Esophagus muscularis mucosa (tissue), 4 donors: ENCODE measurements at places on chromosomes 2 and 18.

DNA sequence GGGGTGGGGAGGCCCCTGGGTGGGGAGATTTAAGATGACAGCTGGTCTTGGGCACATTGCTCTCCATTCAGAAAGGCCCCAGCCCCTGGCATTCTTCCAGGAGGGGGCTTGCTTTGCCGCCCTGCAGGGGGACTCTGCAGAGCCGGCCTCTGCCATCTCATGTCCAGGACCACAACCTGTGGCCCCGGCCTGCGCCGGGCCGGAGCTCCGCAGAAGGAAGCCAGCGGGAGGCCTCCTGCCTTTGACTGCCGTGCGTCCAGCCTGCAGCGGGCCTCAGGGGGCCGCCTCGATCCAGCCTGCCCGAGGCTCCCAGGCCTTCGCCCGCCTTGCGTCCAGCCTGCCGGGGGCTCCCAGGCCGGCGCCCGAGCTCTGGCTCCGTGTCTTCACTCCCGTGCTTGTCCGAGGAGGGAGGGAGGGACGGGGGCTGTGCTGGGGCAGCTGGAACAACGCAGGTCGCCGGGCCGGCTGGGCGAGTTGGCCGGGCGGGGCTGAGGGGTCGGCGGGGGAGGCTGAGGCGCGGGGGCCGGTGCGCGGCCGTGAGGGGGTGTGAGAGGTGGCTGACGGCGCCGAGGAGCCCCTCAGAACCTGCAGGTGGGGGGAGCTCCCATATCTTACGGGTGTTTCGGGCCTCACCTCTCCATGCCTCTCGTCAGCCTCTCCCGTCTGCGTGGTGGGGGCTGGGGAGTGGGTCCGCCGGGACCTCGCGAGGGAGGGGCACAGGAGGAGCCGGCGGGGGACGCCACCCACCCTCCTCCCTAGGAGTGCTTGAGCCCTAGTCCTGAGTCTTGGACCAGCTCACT lies 20.4 kb downstream of the GPC1 start:
- no peak for DNase-seq

- no peak for DNase-seq
Measured at GRCh38 chr2:205763708-205764211, 81.5 kb downstream of the NRP2 start.

DNA sequence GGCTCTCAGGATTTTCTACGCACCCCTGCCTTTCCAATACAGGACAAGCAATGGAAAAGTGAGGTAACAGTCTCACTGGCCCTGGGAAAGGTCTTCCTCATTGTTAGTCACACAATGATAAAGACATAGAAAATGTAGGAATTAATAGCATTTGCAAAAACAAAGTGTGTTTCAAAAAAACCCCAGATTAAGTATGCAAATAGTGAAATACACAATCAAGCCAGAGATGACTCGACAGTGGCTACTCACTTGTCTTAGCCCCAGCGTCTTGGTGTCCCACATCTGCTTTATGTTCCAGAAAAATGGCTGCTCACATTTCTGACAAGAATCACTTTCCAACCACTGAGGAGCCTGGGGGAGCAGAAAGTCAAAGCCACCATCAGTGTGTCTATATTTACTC lies 47.0 kb upstream of the AP1S3 start:
- no peak for DNase-seq

DNA sequence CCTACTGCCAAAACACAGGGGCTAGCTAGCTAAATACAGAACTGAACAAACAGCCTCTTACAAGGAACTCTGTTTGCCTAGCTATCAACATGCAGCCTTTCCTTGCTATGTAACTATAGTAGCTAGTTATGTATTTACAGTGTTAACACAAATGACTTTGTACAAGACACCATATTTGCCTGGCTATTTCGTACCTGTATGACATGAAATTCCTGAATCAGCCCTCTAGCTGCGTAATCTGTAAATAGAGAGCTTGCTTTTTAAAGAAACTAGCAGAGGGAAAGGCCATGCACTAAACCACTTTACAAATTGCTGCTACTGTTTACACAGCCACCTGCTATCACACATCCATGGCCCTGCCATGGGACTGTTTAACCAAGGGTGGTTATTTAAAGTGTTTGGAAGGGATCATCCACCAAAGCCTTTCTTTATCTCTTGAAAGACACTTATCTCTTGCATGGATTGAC lies 248.7 kb downstream of the TFCP2L1 start:
- no peak for DNase-seq

GRCh38 chr2:15018814-15019213 lies 386.3 kb downstream of the LRATD1 start:
- DNase-seq: no peak

GRCh38 chr2:241080405-241081189 lies 21.5 kb downstream of the MTERF4 start:
- no peak for DNase-seq

- DNase-seq: no peak
Measured at GRCh38 chr18:6602365-6602764, 127.2 kb upstream of the ARHGAP28 start.

- DNase-seq: no peak
Measured at GRCh38 chr2:26650713-26651469, 9.7 kb upstream of the CIB4 start.

- no peak for DNase-seq
Measured at GRCh38 chr2:233213011-233213410, 38.5 kb upstream of the ATG16L1 start.

DNA sequence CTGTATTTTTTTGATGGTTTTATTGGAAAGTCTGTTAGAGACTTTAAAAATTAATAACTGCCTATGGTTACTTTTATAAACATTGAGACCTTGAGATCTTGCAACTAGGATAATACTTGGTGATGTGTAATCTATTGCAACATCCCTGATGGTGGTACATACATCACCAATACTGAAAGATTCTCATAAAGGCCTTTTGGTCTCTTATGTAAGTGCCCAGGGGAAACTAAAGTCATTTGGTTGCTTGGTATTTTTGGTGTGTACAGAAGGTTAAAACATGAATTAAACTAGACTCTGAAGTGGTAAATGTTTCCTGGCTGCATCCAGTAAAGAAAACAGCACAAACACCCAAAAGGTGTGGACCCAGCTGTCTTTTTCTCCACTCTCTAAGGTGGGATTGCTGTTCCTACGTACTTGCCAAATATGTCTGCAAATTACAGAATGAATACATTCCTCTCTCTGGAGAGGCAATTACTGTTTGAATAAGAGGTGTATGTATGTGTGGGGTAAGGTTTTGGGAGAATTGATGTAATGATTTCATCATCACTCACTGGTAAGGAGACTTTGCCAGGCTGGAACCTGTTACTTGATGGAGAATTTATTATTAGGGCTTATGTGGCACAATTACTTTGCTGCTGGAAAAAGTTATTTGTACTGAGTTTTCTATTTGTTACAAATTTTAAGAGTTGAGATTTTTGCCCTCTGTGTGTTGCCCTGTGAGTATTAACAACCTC lies 3.6 kb downstream of the B3GNT2 start:
- no peak for DNase-seq

GRCh38 chr2:146576339-146577111 lies 1268.3 kb upstream of the ACVR2A start:
- no peak for DNase-seq

DNA sequence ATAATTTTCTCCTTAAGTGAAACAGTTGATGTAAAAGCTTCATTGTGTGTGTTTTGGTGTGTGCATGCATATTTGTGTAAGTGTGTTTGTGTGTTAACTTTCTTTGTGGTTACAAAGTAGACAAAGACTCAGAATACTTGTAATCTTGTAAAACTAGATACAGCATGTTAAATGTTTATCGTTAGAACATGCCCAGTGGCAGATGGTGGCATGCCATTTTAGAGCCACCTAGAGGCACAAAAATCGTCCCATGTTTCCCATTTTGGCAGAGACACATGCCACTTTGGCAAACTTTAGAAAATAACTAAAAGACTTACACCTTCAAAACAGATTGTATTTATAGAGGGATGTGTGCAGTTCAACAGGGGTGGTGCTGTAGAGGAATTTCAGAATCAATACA lies 224.1 kb downstream of the LRP1B start:
- DNase-seq: no peak

GRCh38 chr18:8003878-8004675 lies 437.0 kb downstream of the PTPRM start:
- no peak for DNase-seq

DNA sequence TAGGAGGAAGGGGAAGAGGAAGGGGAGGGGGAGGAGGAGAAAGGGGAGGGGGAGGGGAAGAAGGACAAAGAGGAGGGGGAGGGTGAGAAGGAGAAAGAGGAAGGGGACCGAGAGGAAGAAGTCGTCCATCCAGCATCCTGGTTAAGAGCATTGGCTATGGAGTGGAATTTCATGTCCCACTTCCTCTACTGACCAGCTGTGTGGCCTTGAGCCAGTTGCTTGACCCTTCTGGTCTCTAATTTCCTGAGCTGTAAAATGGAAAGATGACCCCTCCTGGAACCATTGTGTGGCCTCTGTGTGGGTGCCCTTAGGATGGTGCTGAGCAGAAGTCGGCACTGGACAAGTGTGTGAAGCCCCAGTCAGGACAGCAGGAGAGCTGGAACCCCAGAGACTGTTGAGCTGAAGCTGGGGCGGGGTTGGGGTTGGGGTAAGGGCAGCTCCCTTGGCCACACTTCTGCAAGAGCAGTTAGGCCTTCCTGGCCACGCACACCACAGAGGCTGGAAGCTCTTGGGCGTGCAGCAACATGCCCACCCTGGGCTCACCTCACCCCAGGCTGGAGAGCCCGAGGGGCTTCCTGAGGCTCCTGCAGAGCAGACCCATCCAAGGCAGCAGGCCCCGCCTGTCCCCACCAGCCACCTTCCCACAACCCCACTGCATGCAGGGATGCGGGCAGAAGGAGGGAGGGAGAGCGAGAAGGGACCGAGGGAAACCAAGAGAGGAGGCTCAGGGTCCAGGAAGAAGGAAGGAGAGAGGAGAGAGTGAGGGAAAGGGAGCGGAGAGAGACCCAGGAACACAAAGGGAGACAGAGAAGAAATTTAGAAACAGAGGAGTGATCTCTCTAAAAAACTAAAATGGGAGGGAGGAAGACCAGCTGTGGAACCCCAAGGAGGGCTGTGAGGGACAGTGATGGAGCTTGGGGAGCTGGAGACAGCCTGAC lies 16.2 kb downstream of the ADRA2B start:
- no peak for DNase-seq

DNA sequence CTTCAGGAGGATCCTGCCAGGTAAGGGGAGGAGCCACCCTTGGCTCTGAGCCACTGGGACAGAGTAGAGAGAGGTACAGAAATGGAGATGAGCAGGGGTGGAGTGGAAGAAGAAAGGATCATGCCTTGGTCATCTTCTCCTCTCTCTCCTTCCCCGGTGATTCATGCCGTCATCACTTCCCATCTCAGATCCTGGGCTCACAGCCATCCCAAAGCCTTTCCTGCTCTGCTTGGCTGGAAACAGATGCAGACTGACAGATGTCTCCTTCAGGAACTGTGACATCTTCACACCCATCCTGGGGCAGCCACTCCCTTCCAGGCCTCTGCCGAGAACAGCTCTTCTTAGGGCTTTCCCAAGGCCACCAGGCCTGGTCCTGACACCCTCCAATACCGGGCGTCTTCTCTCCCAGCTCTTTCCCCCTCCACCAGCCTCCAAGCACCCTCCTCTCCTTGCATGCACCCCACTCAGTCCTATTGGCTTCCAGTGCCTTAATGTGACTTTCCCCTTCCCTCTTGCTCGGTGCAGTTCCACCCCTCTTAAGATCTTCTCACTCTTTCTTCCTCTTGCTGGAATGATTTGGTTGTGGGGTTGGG lies 58.3 kb upstream of the TNP1 start:
- DNase-seq: no peak
